Activated CD4-positive, alpha-beta T cell treated with anti-CD3 and anti-CD28 coated beads, Interleukin-2, amount 50 U/mL, for 4 hours (primary cell): ENCODE measurements at places on chromosomes 5 and 9.

DNA sequence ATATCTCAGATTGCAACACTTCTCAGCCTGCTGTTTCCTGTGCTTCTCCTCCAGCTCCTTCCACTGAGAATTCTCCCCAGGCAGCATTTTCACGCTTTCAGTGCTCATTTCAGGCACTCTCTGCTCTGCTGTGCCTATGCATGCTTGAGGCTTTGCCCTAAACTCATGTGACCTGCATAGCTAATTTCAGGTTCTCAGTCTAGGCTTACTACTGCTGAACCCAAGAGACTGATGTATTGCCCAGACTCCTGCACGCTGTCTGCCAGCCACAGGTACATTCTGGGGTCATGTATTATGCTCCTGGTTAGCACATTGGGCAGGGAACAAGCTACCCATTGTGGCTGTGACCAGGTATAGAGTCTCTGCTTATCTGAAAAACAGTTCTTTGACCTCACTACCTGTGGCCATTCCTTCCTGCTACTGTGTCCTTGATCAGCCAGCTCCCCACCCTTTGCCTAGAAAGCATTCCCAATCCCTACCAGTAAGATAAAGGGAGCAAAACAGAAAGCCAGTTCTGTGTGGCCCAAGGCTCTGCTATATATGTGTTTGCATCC, 34.7 kb downstream of the PIP5K1B start:
- no peak for DNase-seq

DNA sequence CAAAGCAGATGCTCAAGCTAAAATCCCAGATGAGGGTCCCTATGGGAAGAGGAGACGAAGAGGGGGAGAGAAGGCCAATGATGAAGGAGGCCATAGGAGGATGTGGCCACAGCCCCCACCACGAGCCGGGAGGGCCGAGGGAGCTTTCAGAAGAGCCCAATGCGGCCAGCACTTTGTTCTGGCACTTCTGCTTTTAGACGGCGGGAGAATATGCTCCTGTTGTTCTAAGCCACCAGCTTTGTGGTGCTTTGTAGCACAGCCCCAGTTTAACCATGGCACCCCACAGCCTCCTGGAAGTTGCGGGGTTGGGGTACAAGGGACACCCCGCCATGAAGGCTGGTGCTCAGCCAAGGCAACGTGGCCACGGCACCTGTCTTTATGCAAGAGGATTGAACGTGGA, 33.4 kb downstream of the LPCAT1 start:
- no peak for DNase-seq

- DNase-seq = no peak
Observed at GRCh38 chr5:127963931-127964330, 119.6 kb upstream of the SLC12A2 start.

DNA sequence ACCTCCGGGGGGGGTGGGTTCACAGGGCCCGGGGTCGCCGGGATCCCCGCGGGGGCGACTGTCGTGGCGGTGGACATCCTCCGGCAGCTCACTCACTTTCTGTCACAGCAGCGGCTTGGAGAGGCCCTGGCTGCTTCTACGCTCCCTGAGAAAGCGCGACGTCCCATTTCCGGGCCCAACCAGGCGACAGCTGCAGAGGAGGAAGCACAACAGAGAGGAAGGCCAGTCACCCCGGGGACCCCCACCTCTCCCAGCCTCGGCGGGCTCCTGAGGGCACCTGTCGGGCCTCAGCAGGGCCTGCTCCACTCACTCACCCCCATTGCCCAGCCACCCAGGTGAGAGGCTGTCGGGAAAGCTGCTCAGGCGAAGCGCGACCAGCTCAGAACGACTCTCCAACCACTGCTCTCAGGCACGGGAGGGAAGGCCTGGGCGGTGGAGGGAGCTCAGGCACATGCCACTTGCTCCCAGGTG, 14.4 kb downstream of the BRD3 start:
- no peak for DNase-seq

DNA sequence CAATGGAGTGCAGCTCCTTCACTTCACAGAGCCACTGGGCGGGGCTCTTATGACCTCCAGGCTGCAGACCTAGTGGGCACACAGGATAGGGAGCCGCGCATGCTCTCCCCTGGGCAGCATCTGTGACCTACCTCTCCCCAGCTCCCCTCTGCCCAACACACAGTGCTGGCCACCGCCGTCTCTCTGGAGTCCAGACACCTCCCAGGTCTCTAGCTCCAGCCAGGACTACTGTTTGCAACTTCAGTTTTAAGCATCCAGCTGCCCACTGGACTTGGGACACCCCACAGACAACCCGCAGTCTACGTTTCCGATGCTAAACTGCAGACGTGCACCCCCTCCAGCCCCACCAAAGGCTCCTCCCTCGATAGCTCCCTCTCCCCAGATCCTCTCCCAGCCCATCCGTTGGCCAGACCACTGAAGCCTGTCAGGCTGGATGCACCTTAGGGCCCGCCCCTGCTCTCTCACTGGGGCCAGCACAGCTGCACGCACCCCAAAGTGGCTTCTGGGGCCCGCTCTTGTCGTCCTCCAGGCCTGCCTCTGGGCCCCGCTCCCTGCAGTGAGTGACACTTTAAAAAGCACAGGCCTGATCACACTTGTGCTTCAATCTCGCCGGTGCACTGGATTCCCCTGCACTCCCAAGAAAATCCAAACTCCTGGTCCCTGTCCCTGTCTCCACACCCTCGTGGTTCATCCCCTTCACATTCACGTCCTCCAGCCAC, 11.3 kb downstream of the FLT4 start:
- DNase-seq = no peak

- no peak for DNase-seq
Observed at GRCh38 chr5:172846249-172846648, 12.2 kb downstream of the ERGIC1 start.

- DNase-seq = no peak
Observed at GRCh38 chr5:107674655-107675054, 3.9 kb upstream of the EFNA5 start.

GRCh38 chr5:170582644-170583330, 79.0 kb downstream of the KCNIP1 start:
- DNase-seq = no peak

DNA sequence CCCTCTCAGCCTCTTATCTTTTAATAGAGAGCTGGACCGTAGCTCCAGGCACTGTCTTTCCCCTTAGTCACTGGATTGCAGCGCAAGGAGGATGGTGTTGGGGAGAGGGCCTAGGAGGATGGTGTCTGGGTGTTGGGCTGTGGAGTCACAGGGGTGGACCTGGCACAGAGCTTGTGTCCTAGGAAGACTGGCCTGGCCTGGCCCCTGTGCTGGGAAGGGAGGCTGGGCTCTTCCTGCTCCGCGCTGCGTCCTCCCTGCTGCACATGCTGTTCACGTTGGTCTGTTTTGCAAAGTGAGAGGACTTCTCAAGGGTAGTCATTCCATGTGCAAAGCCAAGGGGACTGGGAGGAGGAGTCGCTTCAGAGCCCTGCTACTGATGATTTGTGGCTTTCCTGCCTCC, 123.9 kb downstream of the EHMT1 start:
- no peak for DNase-seq

- no peak for DNase-seq
Observed at GRCh38 chr5:149404746-149405549, 25.9 kb upstream of the IL17B start.

DNA sequence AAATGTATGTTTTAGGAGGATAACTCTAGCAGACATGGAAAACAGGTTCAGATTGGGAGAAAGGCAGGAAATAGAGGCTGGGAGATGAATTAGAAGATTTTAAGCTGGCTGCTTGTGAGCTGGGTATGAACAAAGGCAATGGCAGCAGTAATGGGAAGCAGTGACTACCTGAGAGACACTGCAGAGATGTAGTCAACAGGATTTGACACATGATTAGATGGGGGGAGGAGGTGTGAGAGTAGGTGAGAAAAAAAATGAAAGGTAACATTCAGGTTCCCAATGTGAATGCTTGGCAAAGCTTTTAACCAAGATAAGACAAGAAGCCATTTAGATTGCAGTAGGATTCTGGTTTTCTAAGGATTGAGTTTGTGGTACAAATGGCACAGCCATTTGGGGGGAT, 22.8 kb upstream of the IFNE start:
- DNase-seq = no peak

GRCh38 chr9:16656432-16657169, 213.9 kb downstream of the BNC2 start:
- DNase-seq = no peak

- DNase-seq = no peak
Observed at GRCh38 chr5:59698207-59699178, 195.0 kb downstream of the PDE4D start.

- DNase-seq = no peak
Observed at GRCh38 chr9:4221931-4222330, 77.9 kb downstream of the GLIS3 start.

DNA sequence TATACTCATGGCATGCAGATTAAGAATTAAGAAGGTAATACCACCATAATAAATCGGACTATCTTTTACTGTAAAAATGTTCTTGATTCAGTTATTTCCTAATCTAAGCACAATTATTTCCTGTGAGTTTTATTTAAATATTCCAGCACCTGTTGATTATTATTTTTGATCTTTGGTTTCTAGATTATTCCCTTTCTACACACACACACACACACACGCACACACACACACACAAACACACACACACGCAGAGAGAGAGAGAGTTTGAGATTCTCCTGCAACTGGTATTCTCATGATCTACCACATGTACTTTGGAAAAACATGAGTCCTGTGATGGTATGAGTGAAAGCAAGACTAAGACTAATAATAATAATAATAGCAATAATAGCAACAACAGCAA, 17.0 kb upstream of the CKMT2 start:
- no peak for DNase-seq

DNA sequence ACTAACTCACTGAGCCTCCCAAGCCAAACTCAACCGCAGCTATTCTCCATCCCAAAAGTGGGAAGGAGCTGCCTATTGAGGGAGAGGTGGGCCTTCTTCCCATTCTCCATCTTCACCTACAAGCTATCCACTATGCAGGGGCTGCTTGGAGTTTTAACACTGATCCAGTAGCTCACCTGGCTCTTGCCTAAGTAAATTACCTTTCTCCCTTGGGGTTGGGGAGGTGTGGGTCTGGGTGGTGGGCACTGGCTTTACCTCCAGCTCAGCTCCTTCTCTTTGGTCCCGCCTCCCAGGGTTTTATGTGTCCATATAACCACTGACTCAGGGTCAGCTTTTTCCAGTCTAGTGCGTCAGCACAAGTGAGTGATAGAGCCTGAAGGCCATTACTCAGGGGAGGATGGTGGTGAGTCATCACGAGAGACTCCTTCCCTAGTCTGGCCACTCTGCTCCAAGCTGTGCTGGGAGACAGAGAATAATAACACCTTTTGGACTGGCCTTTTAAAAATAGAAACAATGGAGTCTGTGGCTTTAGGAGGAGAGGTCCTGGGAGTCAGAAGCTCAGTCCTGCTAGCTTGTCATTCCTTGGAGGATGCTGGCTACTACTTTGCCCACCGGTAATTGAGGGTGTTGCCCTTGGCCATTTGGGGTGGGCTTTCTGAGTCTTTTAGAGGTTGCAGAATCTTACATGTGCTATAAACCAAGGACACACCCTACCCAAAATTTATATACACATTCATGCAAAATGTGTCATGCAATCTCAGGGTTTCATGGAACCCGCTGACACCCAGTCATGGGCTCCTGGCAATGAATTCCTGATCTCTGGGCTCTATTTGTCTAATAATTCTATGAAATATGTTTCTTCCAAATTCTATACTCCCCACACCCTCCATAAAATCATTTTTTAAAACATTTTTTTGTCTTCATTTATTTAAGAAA, 35.6 kb upstream of the ATP6V1G1 start:
- DNase-seq = no peak

- no peak for DNase-seq
Observed at GRCh38 chr5:157740229-157740610, 3.3 kb upstream of the LSM11 start.

- no peak for DNase-seq
Observed at GRCh38 chr5:167657016-167657415, 634.4 kb upstream of the WWC1 start.

DNA sequence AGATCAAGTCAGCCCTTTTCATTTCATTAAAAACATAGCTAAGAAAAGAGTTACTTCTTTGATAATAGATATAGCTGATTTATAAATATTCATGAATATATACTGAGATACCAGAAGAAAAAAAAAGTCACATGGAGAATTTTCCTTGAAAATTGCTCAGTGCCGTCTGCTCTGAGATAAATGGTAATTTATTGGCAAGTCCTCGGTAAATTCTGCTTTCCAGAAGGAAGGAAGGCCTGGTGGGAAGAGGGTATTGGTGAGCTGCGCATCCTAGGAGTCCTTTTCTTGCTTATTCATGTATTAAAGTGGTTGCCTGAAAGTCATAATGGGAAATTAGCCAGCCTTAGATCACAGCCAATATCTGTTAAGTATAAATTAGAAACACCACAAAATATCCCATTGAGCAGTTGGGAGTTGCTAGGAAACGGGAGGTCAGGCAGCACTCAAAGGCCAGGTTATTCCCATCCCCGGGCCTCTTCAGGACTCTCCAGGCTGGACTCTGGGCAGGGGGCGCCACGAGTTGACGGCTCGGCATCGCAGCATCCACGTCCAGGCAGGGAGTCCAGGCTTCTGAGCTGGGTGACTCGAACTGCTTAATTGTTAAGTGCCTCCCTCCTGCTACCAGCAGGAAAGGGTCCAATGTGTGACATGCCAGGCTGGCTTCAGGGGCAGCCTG, 116.7 kb upstream of the RETREG1 start:
- no peak for DNase-seq

GRCh38 chr9:114314256-114314867, 8.5 kb upstream of the ORM1 start:
- DNase-seq = no peak

GRCh38 chr5:68007451-68007850, 208.1 kb upstream of the PIK3R1 start:
- DNase-seq = no peak

GRCh38 chr5:175671013-175671412, 13.1 kb downstream of the HRH2 start:
- no peak for DNase-seq

GRCh38 chr5:9201761-9202160, 344.1 kb downstream of the SEMA5A start:
- DNase-seq = no peak

GRCh38 chr5:137572042-137572695, 73.0 kb upstream of the SPOCK1 start:
- no peak for DNase-seq

DNA sequence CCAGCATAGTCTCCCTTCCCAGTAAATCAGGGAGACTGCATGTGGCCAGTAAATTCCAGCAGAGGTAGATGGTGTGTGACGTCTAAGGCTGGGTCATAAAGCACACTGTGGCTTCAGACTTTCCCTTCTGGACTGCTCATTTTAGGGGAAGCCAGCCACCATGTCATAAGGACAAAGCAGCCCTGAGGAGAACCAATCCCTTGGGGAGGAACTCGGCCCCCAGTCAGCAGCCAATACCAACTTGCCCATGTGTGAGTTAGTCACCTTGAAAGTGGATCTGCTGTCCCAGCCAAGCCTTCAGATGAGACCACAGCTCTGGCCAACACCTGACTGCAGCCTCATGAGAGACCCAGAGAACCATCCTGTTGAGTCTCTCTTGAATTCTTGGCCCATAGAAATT, 14.7 kb upstream of the NINJ1 start:
- no peak for DNase-seq

- no peak for DNase-seq
Observed at GRCh38 chr5:179258001-179258921, 87.0 kb downstream of the ADAMTS2 start.
